Thoracic aorta (tissue), 2 donors: ENCODE measurements at places on chromosomes 3 and 15. TPM values are rescaled to one million over a fixed set of nuclear protein-coding genes. Genes with fewer than 3 reads are reported as not detected.

DNA sequence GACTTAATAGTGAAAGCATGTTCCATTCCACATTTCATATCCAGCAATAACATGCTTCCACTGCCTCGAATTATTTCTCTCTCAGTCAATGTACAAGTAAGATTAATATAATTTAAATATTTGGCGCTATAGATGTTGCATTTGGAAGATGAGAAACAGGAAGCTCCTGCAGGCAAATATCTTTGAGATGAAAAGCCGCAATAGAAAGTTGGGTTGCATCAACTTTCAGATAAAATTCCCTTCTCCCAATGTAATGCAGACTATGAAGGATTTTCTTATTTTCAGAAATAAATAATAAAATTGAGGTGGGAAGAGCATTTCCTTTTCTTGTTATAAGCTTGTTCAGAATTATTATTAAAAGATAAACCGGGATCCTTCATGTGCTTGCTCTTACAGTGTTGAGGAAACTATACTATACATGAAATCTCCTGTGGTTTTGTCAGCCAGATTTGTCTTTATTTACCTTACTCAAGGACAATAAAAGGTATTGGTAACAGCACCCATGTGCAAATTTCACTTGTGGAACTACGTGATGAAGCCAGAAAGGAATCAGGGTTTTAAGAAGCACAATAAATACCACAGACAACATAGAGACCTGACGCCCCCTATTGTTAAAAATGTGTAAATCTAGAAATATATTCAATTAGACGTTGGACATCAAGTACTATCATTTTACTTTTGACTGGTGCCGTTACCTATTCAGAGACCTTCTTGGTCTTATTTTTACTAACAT lies 307.0 kb downstream of the ARPP21 start:
- DNase-seq, result no peak

GRCh38 chr15:76293361-76293760 lies 17.9 kb downstream of the ETFA start:
- no peak for DNase-seq

DNA sequence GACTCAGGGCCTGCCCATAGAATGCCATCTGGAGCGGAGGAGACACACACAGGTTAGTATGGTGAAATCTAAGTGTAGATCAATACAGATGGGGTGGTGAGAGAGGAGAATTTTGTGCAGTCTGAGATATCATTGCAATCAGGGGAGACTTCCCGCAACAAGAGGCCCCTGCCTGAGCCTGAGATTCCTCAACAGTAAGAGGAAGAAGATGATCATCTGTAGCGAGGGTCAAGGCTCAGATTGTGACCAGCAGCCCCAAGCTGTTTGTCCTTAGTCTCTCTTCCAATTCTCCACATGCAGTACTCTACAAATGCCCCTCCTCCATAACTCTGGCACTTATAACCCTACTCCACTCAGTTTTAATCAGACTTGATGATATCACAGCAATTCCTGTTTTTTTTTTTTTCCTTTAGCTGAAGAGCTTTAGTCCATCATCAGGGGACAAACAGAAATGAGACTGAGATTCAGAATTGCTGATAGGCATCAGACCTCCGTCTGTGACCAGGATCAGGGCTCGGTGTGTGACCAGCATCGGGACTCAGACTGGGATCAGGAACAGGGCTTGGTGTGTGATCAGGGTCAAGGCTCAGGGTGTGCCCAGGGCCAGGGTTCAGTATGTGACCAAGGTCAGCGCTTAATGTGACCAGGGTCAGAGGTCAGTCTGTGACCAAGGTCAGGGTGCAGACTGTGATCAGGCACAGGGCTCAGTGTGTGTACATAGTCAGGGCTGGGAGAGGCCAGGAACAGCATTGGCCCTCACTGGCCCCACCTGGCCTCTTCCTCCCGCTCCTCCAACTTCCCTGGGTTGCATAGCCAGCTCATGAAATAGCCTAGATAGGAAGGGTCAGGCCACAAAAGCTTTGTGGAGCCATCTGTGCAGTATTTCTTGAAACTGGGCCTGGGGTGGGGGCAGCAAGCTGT lies 14.1 kb downstream of the LOXL1 start:
- no peak for DNase-seq

- no peak for DNase-seq
These were observed 10.4 kb downstream of the TSPAN3 start for GRCh38 chr15:77060546-77060945.

- no peak for DNase-seq
These were observed 503 bp downstream of the HLTF start for GRCh38 chr3:149085828-149086231.

DNA sequence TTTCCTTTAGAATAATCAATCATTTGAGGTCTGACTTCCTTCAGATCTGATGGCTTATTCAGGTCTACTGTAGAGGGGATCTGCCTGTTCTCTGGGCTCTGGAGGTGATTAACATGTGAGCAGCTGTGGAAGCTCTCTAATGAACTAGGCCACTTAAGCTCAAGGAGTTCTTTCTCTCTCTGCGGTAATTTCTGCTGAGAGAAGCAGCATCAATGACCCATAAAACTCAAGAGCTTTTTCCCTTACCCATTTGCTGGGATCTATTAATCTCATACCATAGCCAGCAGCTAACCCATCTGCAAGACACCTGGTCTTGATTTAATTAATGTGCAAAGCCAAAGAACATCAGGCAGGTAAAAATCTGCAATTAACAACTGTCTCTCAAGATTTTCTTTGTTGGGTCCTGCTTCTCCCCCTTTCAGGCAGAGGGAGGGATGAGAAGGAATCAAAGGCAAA lies 73.2 kb upstream of the DLG1 start:
- no peak for DNase-seq

GRCh38 chr15:42918047-42918446 lies 2.5 kb downstream of the TTBK2 start:
- no peak for DNase-seq

- DNase-seq, result no peak
These were observed 3.0 kb upstream of the SHC4 start for GRCh38 chr15:48966595-48967301.

- DNase-seq, result no peak
These were observed 127.6 kb downstream of the TMCO5A start for GRCh38 chr15:38061856-38062649.

DNA sequence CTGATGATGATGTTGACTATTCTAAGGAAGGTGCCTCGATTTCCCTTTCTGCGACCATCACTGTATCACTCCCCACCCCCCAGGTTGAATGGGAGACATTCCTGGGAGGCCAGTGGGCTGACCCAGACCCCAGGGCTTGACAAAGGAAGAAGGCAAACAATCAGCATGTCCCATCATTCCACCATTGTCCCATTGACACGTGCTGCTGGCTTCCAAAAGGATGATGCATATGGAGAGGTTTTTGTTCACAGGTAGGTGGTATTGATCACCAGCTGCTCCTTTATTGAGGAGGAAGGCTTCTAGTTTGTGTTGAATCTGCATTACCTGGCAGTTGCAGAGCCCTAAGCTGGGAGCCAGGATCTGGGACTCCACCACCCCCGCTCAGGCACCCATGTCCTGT lies 30.4 kb downstream of the RASGRF1 start:
- no peak for DNase-seq

DNA sequence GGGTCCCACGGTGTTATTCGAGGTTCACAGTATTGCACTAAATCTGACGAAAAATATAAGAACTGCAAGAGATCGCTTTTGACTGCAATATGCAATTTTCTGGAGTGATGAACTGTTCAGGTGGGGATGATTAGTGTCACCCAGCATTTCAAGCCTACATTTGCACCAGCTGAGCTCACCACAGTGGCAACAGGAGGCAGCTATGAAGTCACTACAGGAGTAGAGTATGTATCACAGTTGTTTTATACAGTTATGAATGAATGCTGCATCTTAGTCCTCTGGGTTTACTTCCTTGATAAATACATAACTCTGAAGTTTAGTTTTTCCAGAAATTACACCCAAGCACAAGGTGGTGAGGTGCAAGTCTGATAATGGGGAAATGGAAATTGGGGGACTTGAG lies 69.6 kb downstream of the CHSY1 start:
- DNase-seq, result no peak

DNA sequence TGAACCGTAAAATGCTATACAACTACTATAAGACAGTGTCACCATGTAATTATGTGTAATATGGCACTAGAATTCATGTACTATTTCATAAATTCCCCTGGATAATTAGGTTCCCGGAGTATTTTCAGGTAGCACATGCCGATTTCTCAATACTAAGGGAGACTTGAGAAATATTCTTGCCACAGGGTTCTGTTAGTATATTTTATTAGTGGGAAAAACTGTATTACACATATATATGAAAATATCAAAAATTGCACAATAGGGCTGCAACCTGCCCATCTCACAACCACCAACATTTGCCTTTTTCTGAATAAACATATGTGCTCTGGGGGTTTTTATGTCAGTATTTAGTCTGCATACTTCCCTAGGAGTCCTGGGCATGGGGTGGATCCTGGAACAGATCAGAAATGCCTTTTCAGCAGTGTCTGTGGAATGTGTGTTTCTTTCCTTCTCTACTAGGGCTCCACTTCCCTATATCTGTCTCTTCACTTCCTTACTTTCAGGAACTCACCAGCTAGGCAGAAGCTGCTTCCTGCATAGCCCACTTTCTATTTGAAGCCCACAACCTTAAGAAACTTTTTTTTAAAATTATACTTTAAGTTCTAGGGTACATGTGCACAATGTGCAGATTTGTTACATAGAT lies 87.5 kb downstream of the RPL39L start:
- DNase-seq, result no peak

- no peak for DNase-seq
These were observed 250.9 kb upstream of the SEMA6D start for GRCh38 chr15:47466357-47466756.

DNA sequence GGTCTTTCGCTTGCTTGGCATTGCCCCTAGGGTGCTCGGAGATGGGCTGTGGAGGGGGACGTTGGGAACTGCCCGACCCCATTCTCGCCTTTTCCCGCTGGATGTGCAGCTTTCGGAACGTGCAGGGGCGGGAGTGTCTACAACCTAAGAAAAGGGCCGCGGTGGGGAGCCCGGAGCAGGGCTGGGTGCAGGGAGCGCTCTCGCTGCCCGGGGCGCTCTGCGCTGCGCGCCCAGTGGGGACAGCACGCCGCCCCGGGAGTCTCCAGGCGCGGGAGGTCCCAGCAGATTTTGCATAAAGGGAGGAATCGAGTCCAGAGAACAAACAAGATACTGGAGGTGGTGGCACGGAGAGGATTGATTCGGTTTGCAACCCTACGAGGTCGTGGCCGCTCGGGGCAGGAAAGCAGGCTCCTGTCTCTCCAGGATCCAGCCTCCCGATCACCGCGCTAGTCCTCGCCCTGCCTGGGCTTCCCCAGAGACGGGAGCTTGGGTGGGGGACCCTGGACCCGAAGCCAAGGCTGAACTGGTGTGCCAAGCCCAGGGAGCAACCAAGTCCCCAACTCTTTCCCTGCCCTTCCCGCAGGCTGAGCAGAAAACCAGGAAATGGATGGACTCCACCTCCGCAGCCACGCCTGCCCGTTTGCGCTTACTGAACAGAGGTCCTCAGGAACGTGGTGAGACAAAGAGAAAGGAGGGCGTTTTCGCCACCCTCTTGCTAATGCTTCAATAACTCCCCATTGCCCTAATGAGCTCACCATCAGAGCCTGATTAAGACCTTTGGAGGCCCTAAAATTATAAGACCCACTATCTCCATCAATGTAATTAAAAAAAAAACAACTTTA lies 59.7 kb downstream of the NOX5 start:
- no peak for DNase-seq

DNA sequence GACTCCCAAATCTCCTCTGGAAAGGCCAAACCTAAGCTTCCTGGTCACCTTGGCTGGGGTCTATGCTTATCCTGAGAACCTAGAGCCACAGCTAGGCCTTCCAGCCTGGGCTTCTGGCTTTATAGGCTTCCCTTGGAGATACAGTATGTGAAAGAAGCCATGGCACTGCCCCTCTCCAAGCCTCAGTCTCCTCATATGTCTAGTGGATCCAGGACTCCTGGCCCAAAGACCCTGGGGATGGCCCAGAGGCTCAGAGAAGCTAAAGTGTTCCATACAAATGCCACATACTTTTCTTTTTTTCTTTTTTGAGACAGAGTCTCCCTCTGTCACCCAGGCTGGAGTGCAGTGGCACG lies 8.6 kb downstream of the ACAA1 start:
- DNase-seq, result no peak

Gene RPL15
- total RNA-seq, result 1,268 TPM

Gene LIPH
- total RNA-seq, result 2.0 TPM

Gene MEIS2
- 46.4 TPM for total RNA-seq

Gene CCDC12
- total RNA-seq, result 29.8 TPM

Gene PTPRG
- 154 TPM for total RNA-seq
